ENCODE measurements at places on chromosomes 13 and 19.

GRCh38 chr13:91909617-91910016 lies 511.2 kb downstream of the GPC5 start:
- no peak for DNase-seq

DNA sequence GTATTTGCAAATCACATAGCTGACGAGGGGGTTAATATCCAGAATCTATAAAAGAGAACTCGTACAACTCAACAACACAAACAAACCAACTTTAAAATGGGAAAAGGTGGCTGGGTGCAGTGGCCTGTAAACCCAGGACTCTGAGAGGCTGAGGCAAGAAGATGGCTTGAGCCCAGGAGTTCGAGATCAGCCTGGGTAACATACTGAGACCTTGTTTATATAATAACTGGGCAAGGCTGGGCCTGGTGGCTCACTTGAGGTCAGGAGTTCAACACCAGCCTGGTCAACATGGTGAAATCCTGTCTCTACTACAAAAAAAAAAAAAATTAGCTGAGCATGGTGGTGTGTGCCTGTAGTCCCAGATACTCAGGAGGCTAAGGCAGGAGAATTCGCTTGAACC lies 21.8 kb upstream of the TM6SF2 start:
- no peak for DNase-seq

- DNase-seq: no peak
These were observed 1418.4 kb downstream of the UQCRFS1 start for GRCh38 chr19:27794494-27795042.

DNA sequence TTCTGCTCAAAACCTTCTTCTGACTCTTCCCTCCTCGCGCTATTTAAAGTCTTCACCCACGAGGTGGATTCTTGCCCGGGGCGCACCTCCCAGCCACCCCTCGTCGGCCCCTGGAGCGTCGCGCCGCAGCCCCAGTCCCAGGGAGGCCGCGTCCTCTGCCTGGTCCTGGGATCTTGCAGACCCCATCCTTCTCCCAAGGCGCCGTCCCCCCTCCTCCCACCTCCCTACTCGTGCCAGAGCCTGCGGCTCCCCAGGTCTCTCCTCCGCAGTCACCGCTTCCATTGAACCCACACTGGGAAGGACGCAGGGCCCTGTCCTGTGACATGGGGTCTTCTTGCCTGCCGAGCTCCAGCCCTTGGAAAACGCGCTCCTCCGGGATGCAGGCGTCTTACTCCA lies 486 bp downstream of the ZNF808 start:
- peak; percentile 13 for DNase-seq

DNA sequence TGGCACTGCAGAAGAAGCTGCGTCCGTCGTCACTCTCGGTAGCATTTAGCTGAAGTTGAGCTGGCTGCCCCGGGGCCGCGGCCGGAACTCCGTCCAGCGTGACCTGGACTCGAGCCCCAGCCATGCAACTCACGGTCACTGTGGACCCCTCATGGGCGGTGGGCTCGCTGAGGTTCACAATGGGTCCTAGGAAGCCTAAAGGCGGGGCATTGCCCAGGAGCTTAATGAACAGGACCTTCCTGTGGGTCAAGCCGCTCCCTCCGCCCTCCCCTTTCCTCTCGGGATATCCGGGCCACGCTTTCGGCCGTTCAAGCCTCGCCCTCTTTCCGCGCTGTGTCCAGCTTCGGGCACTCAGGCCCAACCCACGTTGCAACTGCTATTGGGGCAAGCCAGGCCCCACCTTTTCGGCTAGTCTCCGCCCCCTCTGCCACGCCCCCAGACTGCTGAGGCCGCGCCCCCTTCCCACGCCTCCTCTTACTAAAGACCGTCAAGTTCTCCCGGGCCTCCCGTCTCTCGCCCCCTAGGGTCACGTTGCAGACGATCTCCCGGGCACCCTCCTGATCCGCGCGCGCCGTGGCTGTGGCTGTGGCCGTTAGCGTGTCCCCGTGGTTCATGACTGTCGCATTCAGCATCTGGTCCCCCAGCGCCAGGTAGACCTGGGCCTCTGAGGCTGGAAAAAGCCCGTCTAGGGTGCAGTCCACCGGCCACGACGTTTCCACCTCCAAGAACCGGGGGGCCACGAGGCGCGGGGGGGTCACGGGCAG lies 1.4 kb upstream of the RAVER1 start:
- DNase-seq: peak; percentile 96

- DNase-seq: no peak
These were observed 7.5 kb upstream of the TPM4 start for GRCh38 chr19:16068696-16069259.

GRCh38 chr19:7757358-7757757 lies 5.7 kb upstream of the CLEC4M start:
- no peak for DNase-seq

- DNase-seq: no peak
These were observed 30.7 kb upstream of the IL17D start for GRCh38 chr13:20672772-20673171.

GRCh38 chr13:84865783-84866221 lies 933.4 kb downstream of the SLITRK6 start:
- peak; percentile 66 for DNase-seq

- no peak for DNase-seq
These were observed 952.1 kb downstream of the DIAPH3 start for GRCh38 chr13:59211606-59212005.

- no peak for DNase-seq
These were observed 63.7 kb upstream of the NBEA start for GRCh38 chr13:34878329-34878728.

GRCh38 chr13:39571502-39572092 lies 31.4 kb downstream of the LHFPL6 start:
- no peak for DNase-seq

DNA sequence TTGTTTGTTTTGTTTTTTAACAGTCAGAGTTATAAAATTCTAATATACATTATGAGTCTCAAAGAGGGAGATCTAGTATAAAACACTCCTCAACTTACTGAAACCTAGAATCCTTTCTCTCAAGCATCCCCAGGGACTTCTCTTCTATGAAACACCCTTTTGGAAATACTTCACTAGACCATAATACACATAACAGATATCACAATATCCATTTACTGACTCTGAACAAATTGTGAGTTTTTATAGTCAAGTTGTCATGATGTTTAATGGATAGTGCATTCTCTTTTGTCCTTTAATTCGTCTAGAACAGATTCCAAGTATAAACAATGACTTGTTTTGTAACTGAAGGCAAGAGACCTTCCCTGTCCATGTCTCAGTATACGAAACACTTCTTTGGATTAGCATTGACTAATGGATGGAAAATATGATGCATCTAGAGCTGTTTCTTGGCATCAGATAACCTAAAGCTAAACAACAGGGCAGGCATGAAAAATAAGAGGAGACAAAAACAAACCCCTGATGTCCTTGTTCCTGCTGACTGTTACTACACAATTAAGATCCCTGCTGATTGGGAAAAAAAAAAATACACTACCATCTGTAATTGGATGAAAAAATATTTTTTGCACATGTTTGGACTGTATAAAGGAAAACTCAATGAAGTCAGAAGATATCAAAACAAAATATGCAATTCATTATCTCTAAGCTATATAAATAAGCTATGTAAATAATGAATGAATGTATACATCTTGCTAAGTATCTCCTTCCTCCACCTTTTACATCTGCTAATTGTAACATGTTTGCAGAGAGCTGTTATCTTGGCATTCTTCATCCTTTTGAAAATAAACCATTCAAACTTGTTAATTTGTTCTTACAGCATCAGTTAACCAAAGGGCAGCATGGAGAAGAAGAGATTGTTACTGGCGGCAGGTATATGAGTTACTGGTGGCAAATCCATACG lies 214.2 kb downstream of the LACC1 start:
- DNase-seq: no peak

Data from BE2C (cell line).